ENCODE measurements at places on chromosomes 2 and 18. TPM values are rescaled to one million over a fixed set of nuclear protein-coding genes. Genes with fewer than 3 reads are reported as not detected.

- no peak for DNase-seq
Observed at GRCh38 chr2:219733106-219733505, 105.7 kb downstream of the SLC4A3 start.

Gene SPOPL
- polyA plus RNA-seq, result 5.7 TPM

DNA sequence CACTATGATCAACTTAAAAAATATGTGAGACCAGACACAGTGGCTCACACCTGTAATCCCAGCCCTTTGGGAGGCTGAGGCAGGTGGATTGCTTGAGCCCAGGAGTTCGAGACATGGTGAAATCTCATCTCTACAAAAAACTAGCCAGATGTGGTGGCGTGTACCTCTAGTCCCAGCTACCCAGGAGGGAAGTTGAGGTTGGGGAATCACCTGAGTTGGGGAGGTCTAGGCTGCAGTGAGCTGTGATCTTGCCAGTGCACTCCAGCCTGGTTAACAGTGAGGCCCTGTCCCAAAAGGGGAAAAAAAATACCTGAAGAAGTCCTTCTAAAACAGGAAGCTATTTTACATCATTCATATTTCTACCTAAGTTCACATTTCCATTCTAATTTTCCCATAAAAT, 144.0 kb downstream of the EML6 start:
- DNase-seq, result no peak

DNA sequence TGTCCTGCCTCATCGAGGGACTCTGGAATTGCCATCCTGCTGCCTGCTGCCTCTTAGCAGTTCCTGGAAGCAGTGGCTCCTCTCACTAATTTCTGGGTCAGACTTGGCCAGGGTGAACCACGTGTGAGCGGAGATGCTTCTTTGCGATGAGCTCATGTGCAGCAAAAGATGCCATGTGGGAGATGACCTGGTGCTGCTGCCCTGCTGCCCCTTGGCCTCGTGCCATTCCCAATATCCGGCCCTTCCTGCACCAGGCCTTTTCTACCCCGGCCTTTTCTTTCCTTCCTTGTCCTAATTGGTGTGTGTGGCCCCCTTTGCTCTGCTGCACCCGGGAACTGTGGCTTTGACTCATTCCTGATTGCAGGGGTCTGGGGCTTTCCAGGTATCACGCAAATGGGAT, 296.9 kb upstream of the HS6ST1 start:
- DNase-seq, result no peak

GRCh38 chr2:201986463-201986735, 47.3 kb upstream of the FZD7 start:
- DNase-seq, result no peak

GRCh38 chr2:200089040-200089755, 133.8 kb downstream of the MAIP1 start:
- DNase-seq, result no peak

Gene PLEK
- 1.0 TPM for polyA plus RNA-seq

Gene ANKRD62
- 1.6 TPM for polyA plus RNA-seq

Gene TMEM178A
- 5.8 TPM for polyA plus RNA-seq

DNA sequence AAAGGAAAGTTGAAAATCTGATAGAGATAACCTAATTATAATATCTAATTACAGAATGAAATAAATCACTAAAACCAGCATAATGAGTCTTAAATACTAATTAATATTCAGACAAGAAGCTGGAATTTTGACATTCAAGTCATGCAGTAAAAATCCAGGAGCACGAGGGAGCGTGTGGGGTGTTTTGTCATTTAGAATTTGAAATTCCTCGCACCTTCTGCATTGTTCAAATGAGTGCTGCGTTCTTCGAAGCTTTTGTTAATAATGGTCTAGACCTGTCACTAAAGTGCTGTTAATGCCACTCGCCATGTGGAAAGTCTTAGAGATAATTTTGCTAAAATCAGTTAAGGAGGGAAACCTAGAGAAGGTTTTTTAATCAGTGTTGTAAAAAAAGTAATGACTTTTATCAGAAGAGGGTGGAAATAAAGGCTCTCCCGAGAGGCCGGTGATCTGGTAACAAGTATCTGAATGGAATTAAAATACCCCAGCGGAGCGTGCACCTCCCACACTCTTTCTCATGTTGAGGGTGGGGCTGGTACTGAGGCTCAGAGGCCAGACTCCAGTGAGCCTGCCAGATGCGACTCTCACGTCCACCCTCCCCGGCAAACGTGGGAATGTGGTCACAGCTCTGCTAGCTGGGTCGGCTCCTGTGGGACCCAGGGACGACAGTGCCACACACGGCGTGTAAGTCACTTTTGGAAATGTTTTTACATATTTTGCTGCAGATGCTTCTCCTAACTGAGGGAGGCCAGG, 69.4 kb upstream of the MYT1L start:
- DNase-seq, result no peak

DNA sequence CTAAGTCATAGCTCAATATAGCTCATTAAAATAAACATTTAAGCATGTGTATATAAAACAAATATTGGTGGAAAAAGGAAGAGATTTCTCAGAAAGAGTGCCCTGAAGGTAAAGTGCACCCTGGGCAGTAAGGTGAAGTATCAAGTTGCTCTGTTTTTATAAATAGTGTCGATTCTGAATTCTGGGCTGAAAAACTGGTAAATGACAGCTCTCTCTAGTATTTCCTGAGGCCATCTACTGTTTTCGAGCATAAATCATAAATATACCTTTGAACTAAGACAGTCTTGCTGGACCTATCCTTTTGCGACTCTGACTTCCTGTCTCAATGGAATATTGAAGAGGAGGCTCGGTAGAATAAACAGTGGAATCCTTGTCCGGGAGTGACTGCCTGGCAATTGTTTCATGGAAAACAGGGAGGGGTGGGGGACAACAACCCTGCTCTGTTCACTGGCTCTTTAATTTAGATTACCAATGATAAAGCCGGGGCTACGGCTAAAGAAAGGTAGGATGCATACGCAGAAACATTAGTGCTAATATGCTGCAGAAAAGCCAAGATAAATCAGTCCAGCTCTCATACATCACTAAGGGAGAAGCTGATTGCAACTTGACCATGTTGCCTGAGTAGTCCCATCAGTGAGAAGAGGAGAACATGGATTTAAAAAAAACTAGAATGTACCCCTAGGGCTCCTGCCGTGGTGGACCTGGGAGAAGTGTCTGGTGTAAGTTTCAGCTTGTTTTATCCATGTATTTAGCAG, 124.1 kb downstream of the RAPGEF4 start:
- DNase-seq, result no peak

Gene MOGAT1
- polyA plus RNA-seq, result not detected

DNA sequence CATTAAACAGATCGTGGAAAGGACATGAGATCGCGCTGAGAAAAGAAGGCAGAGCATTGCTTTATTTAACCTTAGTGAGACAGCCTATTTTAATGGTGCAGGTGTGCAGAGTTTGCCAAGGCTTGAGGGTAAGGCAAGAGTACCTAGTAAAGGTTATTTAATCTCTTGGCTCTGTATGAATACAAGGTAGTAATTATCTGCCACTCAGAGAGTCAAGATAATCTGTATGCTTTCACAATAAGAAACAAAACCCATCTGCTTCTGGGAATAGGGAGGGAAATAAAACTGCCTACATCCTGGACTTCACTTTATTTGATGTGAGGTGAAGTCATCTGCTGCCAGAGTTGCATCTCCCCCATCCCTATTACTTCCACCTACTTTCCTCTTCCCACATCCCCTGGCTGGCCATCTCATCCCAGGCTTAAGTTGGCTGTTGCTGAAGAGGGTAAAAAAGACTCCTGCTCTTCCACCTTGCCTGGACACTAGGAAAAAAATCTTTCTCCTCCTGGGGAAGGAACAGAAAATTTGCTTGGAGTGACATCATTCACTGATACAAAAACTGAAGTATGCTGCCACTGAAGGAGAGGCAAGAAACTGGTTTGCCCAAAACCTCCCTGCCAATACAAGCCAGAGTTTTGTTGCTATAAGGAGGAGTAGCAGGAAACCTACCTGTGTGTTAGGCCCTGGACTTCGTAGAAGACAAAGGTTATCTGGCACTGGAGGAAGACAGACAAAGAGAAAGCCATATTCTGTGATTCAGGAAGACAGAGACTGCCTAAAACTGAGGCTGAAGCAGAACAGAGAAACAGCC, 35.8 kb upstream of the ARHGAP25 start:
- no peak for DNase-seq

- no peak for DNase-seq
Observed at GRCh38 chr2:12970861-12971260, 254.1 kb downstream of the TRIB2 start.

Gene BCL2
- 1.9 TPM for polyA plus RNA-seq

GRCh38 chr18:3615374-3615985, 165.5 kb downstream of the TGIF1 start:
- no peak for DNase-seq

GRCh38 chr2:29864988-29865387, 56.4 kb downstream of the ALK start:
- no peak for DNase-seq

Gene INPP5D
- 2.4 TPM for polyA plus RNA-seq

- no peak for DNase-seq
Observed at GRCh38 chr2:177783091-177783490, 289.5 kb downstream of the PDE11A start.

Gene TPO
- polyA plus RNA-seq, result 8.2 TPM

GRCh38 chr2:236440110-236440881, 129.3 kb upstream of the ACKR3 start:
- DNase-seq, result no peak

GRCh38 chr2:57022496-57022895, 838.7 kb downstream of the CCDC85A start:
- no peak for DNase-seq

DNA sequence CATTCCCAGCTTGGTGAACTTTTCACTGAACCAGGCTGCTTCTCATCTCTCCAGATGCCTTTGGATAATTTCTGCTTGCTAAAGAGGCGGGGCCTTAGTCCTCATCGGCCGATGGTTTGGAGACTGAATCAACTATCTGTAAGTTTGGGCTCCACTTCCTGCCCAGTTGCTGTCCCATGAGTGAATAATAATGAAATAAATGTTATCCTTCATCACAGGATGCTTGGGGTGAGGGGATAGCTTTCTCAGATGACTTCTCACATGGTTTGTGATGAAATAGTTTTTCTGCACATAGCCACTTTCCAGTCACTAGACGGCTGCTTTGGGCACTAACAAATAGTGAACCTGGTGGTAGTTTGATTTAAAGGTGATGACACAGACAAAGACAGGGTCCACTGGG, 376.6 kb upstream of the TRIB2 start:
- DNase-seq, result no peak

Gene ZSWIM2
- not detected for polyA plus RNA-seq

DNA sequence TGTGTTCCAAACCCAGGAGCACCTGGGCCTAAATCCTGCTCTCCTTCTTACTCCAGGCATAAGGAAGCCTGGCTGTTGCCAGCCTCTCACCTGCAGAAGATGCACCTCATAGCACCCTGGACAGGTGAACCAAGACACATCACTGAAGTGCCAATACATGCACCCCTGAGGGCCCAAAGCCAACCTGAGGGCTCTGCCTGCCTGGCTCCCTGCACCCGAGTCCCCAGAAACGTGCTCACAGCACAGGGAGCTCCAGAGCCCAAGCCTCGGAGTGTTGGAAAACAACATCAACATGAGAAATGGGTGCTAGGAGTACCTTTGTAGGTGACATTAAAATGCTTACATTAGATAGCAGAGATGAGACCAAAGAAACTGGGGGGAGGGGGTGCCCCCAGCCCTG, 96.3 kb upstream of the RAB6C start:
- DNase-seq, result no peak

- DNase-seq, result peak; percentile 86
Observed at GRCh38 chr2:39119732-39120520, 925 bp downstream of the SOS1 start.

Gene FAM110C
- polyA plus RNA-seq, result 22.4 TPM

DNA sequence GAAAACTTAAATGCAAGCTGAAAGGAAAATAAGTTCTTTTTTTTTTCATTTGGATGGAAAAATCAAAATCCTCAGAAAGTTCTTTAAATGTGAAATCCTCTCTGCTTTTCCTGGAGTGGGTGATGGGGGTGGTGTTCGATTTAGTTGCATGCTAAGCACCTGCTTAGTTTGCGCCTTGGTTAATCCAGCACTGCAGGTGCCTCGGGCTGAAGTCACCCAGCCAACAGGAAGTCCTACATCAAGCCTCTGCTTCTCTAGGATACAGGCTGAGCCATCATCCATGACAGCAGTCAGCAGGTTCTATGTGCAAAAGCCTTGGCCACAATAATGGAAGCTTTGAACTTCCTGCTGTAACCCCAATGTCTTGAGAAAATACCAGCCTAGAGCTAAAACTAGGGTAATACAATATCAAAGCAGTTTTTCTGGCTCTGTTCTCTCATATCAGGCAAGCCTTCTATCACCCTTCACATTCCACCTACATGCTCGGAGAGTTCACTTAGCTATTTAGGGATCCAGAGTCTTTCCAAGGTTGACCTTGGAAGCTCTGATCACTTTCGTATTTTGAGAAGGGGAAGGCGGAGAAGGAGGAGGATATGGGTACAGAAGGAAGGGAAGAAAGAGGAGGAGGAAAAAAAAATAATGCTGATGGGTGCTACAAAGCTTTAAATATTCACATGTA, 116.1 kb upstream of the LRRTM1 start:
- DNase-seq, result no peak

GRCh38 chr2:189285349-189285748, 105.8 kb upstream of the COL5A2 start:
- DNase-seq, result no peak

GRCh38 chr2:215607766-215608165, 171.9 kb upstream of the FN1 start:
- no peak for DNase-seq

DNA sequence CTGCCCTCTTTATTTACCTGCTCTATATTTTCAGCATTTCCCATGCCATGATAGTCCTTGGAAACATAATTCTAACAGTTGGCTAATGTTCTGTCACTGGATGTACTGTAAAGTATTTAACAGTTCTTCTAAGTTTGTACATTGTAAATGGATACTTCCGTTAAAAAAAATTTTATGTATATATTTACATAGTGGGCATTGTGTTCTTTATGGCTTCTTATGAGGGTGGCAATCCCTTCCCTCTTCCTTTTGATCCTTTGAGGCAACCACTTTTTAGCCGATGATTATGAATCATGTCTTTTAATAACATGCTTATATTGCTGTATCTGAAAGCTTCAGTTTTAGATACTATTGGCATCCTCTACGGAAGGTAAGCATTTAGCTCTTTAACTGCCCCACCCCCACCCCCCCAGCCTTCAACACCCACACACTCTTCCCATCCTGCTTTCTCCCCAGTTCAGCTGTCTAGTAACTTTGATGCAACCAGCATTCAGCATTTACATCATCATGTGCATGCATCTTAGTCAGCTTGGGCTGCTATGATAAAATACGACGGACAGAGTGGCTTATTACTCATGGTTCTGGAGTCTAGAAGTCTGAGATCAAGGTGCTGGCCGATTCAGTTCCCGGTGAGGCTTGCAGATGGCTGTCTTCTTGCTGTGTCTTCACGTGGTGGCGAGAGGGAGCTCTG, 21.0 kb upstream of the EDAR start:
- DNase-seq, result no peak

Gene LGALSL
- 3.5 TPM for polyA plus RNA-seq

GRCh38 chr2:219490186-219490585, 8.5 kb upstream of the GMPPA start:
- no peak for DNase-seq

GRCh38 chr2:157418239-157418641, 25.6 kb downstream of the CYTIP start:
- DNase-seq, result no peak

GRCh38 chr2:118881490-118882129, 34.2 kb upstream of the EN1 start:
- peak; percentile 71 for DNase-seq

- no peak for DNase-seq
Observed at GRCh38 chr18:10011061-10011460, 97.2 kb downstream of the VAPA start.

GRCh38 chr2:15359716-15360531, 201.2 kb downstream of the NBAS start:
- DNase-seq, result no peak

GRCh38 chr2:210092791-210093190, 78.4 kb downstream of the KANSL1L start:
- DNase-seq, result no peak
